ENCODE measurements at places on chromosomes 4 and X. TPM values are rescaled to one million over a fixed set of nuclear protein-coding genes. Genes with fewer than 3 reads are reported as not detected.

- DNase-seq, result no peak
Observed at GRCh38 chr4:5752376-5753184, 41.6 kb downstream of the EVC start.

DNA sequence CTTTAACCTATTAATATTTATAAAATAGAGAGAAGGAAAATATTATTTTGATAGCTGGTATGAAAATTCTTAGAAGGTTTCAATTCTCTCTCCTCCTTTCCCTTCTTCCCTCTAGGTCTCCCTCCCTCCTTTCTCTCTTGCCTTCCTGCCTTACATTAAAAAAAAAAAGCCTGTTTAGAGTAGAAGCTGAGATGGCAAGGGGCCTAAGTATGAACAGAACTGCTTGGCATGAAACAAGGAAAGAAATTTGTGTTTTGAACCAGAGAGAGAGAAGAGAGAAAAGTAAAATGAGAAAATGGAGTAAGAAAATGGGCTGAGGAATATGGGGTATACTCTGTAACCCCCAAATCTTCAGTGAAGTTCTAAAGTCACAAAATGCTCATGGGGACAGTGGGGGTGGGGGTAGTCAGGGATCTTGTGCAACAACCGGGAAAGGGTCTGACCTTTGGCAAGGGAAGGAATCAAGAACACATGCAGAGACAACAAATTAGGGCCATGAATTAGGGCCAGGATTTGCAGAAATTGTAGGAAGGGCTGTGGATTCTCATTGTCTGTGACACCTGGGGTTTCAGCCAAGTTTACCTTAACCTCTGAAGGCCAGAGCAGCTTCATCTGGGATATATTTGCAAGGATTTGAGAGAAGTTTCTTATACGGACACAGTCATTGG lies 30.6 kb downstream of the SUPT20HL2 start:
- DNase-seq, result no peak

- DNase-seq, result no peak
Observed at GRCh38 chr4:105196523-105197145, 50.0 kb downstream of the TET2 start.

- DNase-seq, result no peak
Observed at GRCh38 chr4:43224559-43224958, 332.0 kb downstream of the GRXCR1 start.

DNA sequence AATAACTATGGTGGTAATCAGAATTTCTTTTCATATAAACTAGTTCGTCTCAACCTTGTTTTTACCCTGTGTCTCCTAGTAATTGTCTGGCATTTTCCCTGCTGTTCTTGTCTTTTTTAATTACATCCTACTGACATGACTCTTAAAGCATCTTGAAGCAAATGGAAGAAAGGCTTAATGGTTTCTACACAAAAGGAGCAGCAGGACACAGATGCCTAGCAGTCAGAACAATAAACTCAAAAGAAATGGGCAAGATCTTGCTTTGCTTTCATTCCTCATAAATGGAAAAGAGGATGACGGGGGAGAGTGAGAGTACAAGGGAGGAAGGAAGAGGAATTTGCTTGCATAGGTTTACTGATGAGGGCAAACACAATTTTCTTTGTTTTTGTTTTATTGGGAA lies 293.2 kb upstream of the EMCN start:
- DNase-seq, result no peak

- DNase-seq, result no peak
Observed at GRCh38 chrX:40120838-40121580, 23.3 kb upstream of the BCOR start.

GRCh38 chr4:67723949-67724348 lies 23.0 kb upstream of the UBA6 start:
- no peak for DNase-seq

- DNase-seq, result no peak
Observed at GRCh38 chr4:167831855-167832254, 260.5 kb upstream of the ANXA10 start.

The SPANXN3 gene
- not detected for polyA plus RNA-seq

GRCh38 chr4:101065346-101065745 lies 282.0 kb downstream of the PPP3CA start:
- no peak for DNase-seq

The KCND1 gene
- 1.2 TPM for polyA plus RNA-seq

DNA sequence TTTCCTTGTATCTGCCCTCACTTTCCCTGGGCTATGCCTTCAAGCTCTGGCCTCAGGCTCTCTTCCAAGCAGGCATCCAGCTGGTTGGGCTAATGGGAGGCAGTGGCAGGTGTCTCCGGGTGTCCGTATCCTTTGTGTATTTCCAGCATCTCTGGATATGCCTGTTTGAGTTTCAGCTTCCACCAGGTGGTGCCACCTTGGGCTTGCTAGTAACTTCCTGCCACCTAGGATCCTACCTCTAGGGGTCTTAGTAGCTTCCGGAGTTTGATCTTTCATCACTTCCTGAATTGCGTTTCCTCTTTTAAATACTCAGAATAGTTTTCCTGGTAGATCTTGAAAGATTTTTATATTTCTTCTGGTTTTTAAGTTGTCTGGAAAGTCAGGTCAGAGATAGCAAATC lies 23.2 kb upstream of the ANOS1 start:
- no peak for DNase-seq

GRCh38 chr4:121220698-121221097 lies 56.6 kb upstream of the TNIP3 start:
- no peak for DNase-seq

GRCh38 chr4:102665527-102665926 lies 95.2 kb downstream of the MANBA start:
- DNase-seq, result no peak

GRCh38 chr4:179344861-179345260 lies 1902.6 kb upstream of the AGA start:
- no peak for DNase-seq

DNA sequence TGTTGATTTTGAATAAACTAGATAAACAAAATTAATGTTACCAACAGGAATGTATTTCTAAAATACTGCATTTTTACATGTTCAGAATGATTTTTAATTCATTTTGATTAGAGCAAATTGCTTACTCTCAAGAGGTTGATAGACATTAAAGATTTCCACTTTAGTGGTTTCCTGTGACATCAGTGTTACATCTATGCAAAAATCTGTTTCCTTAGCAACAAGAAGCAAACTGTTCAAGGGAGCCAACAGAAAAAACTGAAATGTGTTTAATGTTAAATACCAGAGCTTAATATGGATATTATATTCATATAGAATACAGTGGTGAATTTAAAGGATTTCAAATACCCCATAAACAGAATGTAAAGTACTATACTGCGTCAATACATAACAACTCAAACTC lies 277.8 kb downstream of the GABRG1 start:
- DNase-seq, result peak; percentile 1

DNA sequence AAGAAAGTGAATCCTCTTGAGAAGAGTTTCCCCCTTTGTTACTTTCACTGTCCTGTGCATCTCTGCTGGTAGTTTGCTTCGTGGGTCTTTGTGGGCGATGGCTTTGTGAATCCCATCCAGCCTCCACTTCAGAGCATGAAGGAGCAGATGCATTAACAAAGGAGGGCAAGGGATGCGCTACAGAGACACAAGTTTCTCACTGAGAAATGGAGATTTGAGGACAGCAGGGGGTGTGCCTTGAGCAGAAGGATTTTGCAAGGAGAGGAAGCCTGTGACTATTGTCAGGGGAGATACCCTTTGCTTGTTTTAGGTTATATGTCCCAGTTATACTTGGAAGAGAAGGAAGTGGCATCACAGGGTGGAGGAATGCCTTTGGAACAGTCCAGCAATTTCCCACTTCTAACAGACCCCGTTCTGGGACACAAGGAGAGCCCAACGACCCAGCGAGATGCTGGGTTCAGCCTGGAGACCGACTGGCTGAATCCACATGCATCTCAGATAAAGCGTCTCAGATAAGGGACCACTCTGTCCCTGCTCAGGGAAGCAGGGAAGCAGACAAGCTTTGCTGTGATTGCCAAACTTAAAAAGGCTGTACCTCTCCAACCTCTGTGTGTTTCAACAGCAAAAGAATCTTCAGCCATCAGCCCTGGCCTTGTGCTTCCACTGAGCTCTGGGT lies 314.6 kb upstream of the GATB start:
- no peak for DNase-seq

The RTL3 gene
- polyA plus RNA-seq, result 1.8 TPM

- no peak for DNase-seq
Observed at GRCh38 chr4:2931512-2932301, 31.5 kb downstream of the NOP14 start.

DNA sequence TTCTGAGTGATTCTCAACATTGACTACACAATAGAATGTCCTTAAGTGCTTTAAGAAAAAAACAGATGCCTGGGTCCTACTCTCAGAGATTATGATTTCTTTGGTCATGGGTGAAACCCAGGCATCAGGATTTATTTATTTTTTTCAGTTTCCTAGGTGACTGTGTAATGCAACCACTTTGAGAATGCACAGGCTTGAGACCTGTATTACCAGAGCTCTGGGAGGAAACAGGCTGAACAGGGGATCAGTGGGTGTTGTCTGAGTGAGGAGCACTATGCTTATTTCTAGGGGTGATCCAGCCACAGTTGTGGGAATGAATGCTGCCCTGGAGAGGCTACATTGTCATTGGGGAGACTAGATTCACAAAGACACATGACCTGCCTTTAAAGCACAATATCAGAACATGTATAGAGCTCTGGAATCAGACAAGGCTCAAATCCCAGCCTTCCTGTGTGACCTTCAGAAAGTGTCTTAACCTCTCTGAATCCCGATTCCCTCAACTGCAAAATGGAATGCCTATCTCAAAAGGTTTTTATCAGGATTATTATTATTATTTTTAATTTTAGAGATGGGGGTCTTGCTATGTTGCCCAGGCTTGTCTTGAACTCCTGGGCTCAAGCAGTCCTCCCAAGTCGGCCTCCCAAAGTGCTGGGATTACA lies 61.6 kb upstream of the PRPS1 start:
- DNase-seq, result no peak
